Kidney (tissue), 22 donors: ENCODE measurements at places on chromosomes 6 and 20. TPM values are rescaled to one million over a fixed set of nuclear protein-coding genes. Genes with fewer than 3 reads are reported as not detected.

DNA sequence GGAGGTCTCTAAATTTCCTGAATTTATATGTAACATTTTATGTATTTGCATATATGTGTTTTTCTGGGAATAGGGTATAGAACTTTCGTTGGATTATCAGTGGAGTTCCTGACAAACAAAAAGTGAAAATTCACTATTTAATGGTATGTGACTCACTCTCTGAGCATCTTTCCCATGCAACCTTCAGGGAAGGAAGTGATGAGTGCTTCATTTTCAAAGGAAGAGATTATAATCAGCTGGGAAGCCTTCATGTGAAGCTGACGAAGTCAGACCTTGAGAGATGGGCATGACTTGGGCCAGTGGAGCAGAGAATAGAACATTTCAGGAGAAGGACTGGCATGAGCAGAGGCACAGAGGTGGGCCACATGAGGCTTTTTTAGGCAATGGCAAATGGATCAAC, 72.7 kb downstream of the FAXC start:
- no peaks in the 10 kb centered on the region for H3K36me3 ChIP-seq
- no peaks in the 10 kb centered on the region for H3K27me3 ChIP-seq
- H3K4me1 ChIP-seq: no peaks in the 10 kb centered on the region
- no peak overlapping the region for H3K4me3 ChIP-seq

ISM1 gene
- 2.6 TPM for total RNA-seq

RFX6 gene
- not detected for total RNA-seq

TOX2 gene
- 5.9 TPM for total RNA-seq

- no peaks in the 10 kb centered on the region for H3K4me1 ChIP-seq
- no peaks in the 10 kb centered on the region for H3K36me3 ChIP-seq
- peaks cover 34% of the 10 kb centered on the region for H3K27me3 ChIP-seq
- H3K27ac ChIP-seq: no peak overlapping the region
- peak; percentile 72 for DNase-seq
Observed at GRCh38 chr6:27495386-27496135, 22.7 kb upstream of the ZNF184 start.

DNA sequence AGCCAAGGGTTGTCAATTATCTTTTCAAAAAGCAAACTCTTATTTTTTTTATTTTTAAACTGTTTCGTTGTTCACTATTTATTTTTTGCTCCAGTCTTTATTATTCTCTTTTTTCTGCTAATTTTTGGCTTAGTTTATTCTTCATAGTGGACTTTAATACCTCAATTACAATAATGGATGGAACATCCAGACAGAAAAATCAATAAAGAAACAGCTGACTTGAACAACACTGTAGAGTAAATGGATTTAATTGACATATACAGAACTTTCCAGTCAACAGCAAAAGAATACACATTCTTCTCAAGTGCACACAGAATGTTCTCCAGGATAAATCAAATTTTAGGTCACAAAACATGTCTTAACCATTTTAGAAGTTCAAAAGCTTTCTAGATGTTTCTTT, 111.5 kb downstream of the MEI4 start:
- no peaks in the 10 kb centered on the region for H3K36me3 ChIP-seq
- no peak for DNase-seq
- no peak overlapping the region for H3K4me3 ChIP-seq
- H3K27me3 ChIP-seq: no peaks in the 10 kb centered on the region
- no peak overlapping the region for H3K27ac ChIP-seq
- H3K4me1 ChIP-seq: no peaks in the 10 kb centered on the region

DNA sequence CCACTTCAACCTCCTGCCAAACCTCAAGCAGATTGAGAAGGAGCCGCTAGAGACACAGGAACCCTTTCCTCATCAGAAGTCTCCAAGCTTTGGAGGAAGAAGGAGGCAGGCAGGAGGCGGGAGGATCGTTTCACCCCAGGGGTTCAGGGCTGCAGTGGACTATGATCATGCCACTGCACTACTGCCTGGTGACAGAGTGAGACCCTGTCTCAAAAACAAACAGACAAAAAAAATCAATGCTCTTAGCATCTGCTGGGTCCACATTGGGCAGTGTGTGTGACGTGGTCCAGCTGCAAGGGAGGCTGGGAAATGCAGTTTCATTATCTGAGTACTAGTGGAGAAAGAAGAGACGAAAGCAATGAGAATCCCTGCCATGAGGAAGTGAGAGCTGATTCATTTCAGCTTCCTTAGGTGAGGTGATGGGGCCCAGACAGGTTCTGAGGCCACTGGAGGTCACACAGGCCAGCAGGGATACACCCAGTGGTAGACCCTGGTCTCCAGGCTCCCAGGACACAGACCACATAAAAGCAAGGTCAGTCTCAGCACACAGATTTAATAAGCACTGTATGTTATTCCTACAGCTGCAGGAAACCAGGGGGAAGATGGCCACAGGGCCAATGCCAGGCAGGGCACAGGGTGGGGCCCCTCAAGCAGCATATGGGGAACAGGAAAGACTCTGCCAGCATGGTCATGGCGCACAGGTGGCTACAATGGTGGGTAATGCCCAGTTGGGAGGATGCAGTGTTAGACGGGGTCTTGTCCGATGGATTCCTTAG, 4.3 kb downstream of the GFRA4 start:
- peak; percentile 8 for DNase-seq
- no peaks in the 10 kb centered on the region for H3K4me1 ChIP-seq
- no peak overlapping the region for H3K27ac ChIP-seq
- H3K27me3 ChIP-seq: peaks cover 9% of the 10 kb centered on the region
- no peak overlapping the region for H3K4me3 ChIP-seq

IL22RA2 gene
- total RNA-seq: not detected

GRCh38 chr6:82118150-82118562, 129.4 kb downstream of the IBTK start:
- H3K27ac ChIP-seq: no peak overlapping the region
- no peaks in the 10 kb centered on the region for H3K27me3 ChIP-seq
- H3K36me3 ChIP-seq: no peaks in the 10 kb centered on the region
- DNase-seq: no peak
- H3K4me3 ChIP-seq: no peak overlapping the region
- H3K4me1 ChIP-seq: no peaks in the 10 kb centered on the region

GRCh38 chr6:125392682-125393081, 90.9 kb upstream of the HDDC2 start:
- H3K4me1 ChIP-seq: no peaks in the 10 kb centered on the region
- no peaks in the 10 kb centered on the region for H3K36me3 ChIP-seq
- no peak for DNase-seq
- no peak overlapping the region for H3K27ac ChIP-seq
- H3K27me3 ChIP-seq: no peaks in the 10 kb centered on the region

GRCh38 chr20:8805737-8806442, 263.0 kb upstream of the PLCB4 start:
- H3K27me3 ChIP-seq: no peaks in the 10 kb centered on the region
- no peak for DNase-seq
- H3K4me1 ChIP-seq: no peaks in the 10 kb centered on the region
- no peaks in the 10 kb centered on the region for H3K36me3 ChIP-seq
- no peak overlapping the region for H3K27ac ChIP-seq
